ENCODE measurements at places on chromosomes 7 and 10. TPM values are rescaled to one million over a fixed set of nuclear protein-coding genes. Genes with fewer than 3 reads are reported as not detected.

Gene GIMAP7
- total RNA-seq: 39.7 TPM

Gene GHITM
- 179 TPM for total RNA-seq

- ATAC-seq: peak; percentile 75
Measured at GRCh38 chr10:5648494-5649457, 17.6 kb downstream of the ASB13 start.

- ATAC-seq: no peak
Measured at GRCh38 chr7:151389096-151389767, 20.6 kb downstream of the WDR86 start.

DNA sequence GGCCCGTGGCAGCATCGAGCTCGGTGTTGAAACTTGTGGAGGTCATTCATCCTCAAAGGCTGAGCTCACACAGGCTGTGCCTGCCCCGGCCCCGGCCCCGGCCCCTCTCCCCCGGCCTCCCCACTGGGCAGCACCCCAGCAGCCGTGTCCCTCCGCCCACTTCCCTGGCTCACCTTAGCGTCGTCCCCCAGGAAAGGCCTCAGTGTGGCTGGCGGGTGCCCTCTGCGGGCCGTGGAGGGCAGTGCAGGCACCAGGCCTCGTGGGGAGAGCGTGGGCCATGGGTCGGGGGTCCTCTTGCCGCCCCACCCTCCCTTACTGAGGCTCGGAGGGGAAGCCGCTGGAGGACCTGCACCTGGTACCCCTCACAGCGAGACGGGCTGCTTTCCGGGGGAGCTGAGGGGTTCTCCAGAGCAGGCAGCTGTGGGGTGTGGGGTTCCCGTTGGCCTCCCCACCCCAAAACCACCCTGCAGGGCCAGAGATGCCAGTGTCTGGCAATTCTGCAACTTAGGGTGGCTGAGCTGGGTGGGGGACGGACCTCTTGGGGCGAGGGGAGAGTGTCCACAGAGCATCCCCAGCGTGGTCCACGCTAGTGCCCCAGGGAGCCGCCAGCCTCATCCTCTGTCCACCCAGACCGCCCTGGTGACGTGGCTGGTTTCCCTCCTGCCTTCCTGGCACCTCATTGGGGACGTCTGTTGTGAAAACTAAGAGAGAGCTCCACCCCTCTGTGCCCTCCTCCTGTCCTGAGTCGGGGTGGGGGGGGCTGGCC is 44.2 kb upstream of the DPYSL4 start:
- ATAC-seq: peak; percentile 78

Gene CYP17A1
- not detected for total RNA-seq

Gene CNPY1
- not detected for total RNA-seq

- no peak for ATAC-seq
Measured at GRCh38 chr10:101000915-101001658, 1.5 kb downstream of the LZTS2 start.

GRCh38 chr7:98864731-98865453 is 4.9 kb downstream of the TMEM130 start:
- ATAC-seq: no peak

Gene SLC26A5
- not detected for total RNA-seq

DNA sequence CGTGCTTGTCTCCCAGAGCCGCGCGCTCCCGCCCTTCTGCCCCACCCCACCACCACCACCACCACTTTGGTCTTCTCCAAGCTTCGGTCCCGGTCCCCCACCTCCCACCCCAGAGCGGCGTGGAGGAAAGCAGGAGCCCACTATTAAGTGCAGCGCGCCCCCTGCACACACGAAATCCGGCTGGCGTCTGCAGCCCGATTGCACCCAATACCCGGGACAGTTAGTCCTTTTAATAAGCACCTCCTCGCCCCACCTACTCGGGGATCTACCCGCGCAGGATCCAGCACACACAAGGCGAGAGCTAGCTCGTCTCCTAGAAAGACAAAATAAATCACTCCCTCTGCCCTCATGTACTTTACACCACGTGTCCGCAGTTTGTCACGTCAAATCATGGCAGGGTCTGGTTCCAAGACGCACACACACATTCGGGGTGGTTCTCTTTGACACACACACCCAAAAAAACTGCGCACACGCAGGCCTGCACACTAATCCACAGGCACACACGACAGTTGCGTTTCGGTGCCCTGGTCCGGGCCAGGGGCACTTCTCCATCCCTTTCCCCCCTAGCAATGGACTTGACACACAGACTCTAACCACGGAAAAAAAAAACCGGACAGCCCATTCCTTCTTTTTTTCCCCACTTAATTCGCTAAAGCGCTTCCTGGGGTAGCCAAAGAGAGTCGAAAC is 1.6 kb downstream of the SFMBT2 start:
- ATAC-seq: peak; percentile 67

Gene FAM241B
- 16.0 TPM for total RNA-seq

GRCh38 chr7:151408498-151408838 is 1.4 kb downstream of the WDR86 start:
- peak; percentile 22 for ATAC-seq

GRCh38 chr10:111481261-111481826 is 404.5 kb downstream of the ADRA2A start:
- ATAC-seq: no peak

Gene CARD11
- total RNA-seq: 98.7 TPM

DNA sequence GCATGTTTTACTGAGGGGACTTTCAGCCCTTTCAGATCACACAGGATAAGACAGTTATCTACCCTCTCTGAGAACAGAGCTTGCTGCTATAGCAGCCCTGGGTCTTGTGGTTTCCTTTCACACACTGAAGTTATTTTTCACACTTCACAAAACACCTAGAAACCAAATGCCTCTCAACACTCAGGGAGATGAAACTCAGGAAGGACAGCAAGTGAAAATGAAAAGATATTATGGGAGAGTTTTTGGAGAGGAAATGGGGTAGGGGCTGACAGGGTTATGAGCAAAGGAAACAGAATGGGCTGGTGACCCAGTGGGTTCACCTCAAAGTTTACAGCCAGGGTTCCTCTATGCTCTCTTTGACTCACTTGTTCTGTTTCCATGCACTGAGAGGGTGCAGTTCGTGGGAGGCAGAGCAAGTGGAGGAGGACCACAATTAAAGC is 17.0 kb upstream of the GIMAP2 start:
- peak; percentile 84 for ATAC-seq

Gene CXCL12
- 0.35 TPM for total RNA-seq

DNA sequence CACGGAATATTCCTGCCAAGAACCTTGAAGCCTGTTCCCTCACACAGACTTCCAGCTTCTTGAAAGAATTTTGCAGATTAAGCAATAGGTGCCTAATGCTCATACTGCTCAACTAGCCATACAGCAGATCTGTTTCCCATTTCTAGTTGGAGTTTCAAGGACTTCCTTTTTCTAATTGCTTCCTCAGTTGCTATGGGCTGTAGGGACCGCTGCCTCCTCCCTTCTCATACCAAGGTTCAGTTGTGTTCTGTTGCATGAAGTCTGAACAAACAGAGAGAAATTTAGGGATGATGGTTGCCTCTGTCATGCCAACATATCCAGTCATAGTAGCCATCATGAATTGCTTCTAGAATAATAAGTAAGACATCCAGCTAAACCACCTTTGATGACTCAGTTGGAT is 6.8 kb downstream of the ITGA8 start:
- ATAC-seq: no peak

Gene NRP1
- 1.2 TPM for total RNA-seq

All from activated T-helper 17 cell treated with anti-CD3 and anti-CD28 coated beads, Interleukin-2, amount 50 U/mL, for 72 hours (primary cell).